ENCODE measurements at places on chromosomes 16 and 17. TPM values are rescaled to one million over a fixed set of nuclear protein-coding genes. Genes with fewer than 3 reads are reported as not detected.

- no peak for DNase-seq
Observed at GRCh38 chr17:66450008-66450851, 147.8 kb downstream of the PRKCA start.

- DNase-seq = no peak
Observed at GRCh38 chr17:27430383-27430840, 25.8 kb upstream of the KSR1 start.

The SEZ6L2 gene
- total RNA-seq = not detected

GRCh38 chr16:56068816-56069215 lies 122.5 kb upstream of the GNAO1 start:
- no peak for DNase-seq

The CES5A gene
- not detected for total RNA-seq

- DNase-seq = peak; percentile 88
Observed at GRCh38 chr17:28726226-28726626, at the start of gene TLCD1. TLCD1 (minus strand) TSS chr17:28726233; CDS start chr17:28726097, 136 bp downstream.

- DNase-seq = no peak
Observed at GRCh38 chr17:73731733-73732132, 87.5 kb upstream of the SDK2 start.

The SLC16A13 gene
- total RNA-seq = 16.0 TPM

The KRT27 gene
- not detected for total RNA-seq

DNA sequence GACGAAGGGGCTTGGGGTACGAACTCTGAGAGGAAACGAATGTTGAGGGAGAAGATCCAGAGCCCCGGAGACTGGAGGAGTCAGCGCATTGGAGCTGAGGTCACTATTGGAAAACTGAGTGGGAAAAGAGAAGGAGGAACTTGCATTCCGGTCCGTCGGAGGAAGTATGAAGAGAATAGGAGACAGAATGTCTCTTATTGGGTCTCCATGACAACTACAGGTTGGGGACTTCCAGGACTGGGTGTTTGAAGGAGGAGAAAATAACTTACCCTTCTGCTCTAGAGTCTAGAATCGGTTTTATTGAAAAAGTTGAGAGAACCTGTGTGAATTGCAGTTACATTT lies 537 bp downstream of the GOSR1 start:
- DNase-seq = no peak

DNA sequence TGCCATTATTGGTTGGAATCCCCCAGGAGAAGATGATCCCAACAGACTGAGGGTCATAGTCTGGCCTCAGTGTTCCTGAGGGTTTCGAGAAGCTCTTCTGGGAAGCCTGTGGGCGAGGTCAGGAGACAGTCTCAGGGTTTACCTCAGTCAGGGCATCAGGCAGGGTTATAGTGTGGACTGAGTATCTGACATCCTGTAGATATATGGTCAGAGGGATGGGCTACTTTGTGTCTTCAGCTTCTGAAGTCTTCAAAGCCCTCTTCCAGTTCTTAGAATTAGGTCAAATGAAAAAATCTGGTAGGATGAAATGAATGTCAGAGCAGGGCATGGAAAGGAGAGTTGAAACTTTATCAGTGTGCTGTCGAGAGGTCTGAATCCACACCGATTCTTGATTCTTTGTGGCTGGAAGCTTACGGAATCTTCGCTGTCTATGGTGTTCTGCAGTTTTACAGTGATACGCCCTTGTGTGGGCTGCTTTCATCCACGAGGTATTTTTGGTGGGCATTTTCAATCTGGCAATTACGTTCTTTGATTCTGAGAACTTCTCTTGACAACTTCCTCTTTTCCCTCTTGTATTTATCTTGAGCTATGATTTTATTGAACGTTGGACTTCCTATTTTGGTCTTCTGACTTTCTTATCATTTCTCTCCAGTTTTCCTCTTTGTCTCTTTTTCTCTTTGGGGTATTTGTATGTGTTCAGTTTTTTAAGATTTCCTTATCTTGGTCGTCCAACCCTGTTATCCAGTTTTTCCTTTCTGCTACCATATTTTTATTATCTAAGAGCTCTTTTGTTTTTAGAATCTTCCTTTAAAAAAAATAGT lies 30.4 kb downstream of the BPTF start:
- DNase-seq = no peak

DNA sequence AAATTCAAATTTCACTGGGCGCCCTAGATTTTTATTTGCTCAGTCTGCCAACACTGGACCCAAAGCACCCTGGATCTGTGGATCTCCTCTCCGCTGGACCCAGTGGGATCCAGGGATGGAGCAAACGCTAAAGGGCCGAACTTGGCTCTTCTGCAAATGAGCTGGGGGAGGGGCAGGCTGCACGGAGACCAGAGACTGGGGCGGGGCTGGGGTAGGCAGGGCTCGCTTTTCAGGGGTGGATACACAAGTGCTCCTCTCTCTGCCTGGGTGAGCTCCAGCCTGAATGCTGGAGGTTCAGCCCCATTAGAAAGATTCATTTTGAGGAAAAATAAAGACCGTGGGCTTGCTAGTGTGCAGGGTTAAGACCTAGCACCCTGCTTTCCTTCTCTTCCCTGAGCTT lies 8.9 kb downstream of the CBX4 start:
- no peak for DNase-seq

The MRM3 gene
- total RNA-seq = 18.3 TPM

GRCh38 chr16:52677501-52677900 lies 130.6 kb upstream of the TOX3 start:
- no peak for DNase-seq

- no peak for DNase-seq
Observed at GRCh38 chr16:53571763-53572162, 68.8 kb upstream of the AKTIP start.

The SDK2 gene
- 29.3 TPM for total RNA-seq

The GNAO1 gene
- 6.7 TPM for total RNA-seq

DNA sequence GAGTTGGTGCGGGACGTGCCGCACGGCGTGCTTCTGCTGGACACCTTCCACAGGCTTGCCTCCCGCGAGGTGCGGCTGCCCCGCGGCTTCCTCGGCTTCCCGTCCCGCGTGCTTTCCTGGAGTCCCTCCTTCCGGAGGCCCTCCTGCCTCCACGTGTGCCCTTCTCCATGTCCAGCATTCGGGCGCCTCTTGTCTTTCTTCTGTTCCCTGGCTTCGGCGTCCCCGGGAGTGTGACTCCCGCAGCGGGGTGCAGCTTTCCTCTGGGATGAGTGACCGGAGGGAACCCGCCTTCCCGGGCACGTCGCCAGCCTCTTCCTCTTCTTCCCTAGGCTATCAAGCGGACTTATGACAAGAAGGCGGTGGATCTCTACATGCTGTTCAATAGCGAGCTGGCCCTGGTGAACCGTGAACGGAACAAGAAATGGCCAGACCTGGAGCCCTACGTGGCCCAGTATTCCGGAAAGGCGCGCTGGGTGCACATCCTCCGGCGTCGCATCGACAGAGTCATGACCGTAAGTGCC lies 23.0 kb downstream of the DNAH2 start:
- DNase-seq = no peak

GRCh38 chr16:69775563-69775962 lies 13.4 kb downstream of the WWP2 start:
- DNase-seq = no peak

DNA sequence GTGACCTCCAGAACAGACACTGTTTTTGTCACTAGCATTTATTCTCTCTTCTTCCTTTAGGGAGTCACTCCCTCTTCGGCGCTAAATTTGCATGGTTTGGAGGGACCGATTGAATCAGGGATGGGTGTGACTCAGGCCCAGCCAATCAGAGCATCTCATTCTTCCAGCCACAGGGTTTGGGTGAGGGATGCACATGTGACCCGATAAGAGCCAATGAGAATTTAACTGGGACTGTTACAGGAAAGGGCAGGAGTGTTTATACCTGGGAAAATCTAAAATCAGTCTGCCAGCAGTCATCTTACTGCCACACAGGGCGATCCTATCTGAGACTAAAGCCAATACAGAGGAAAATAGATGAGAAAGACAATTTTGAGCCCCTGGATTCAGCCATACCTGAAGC lies 351.2 kb upstream of the ERCC4 start:
- no peak for DNase-seq

The TNRC6A gene
- total RNA-seq = 46.8 TPM

GRCh38 chr17:19513897-19514488 lies 19.7 kb upstream of the SLC47A1 start:
- peak; percentile 67 for DNase-seq

The PCYT2 gene
- total RNA-seq = 44.5 TPM

Measured in activated naive CD8-positive, alpha-beta T cell treated with anti-CD3 and anti-CD28 coated beads, Interleukin-2, amount 10 ng/mL, durations not matched to agents 7 days and 5 days (primary cell).